ENCODE measurements at places on chromosomes 12 and 14. TPM values are rescaled to one million over a fixed set of nuclear protein-coding genes. Genes with fewer than 3 reads are reported as not detected.

NTN4 gene
- 0.89 TPM for polyA plus RNA-seq

PSMB11 gene
- polyA plus RNA-seq: not detected

RDH16 gene
- 0.28 TPM for polyA plus RNA-seq

KCNH3 gene
- 0.21 TPM for polyA plus RNA-seq

COX8C gene
- polyA plus RNA-seq: 0.73 TPM

PROX2 gene
- 0.09 TPM for polyA plus RNA-seq

TNFAIP2 gene
- 9.9 TPM for polyA plus RNA-seq

ACVRL1 gene
- polyA plus RNA-seq: 0.23 TPM

SIRT4 gene
- 3.0 TPM for polyA plus RNA-seq

LPAR5 gene
- polyA plus RNA-seq: 0.38 TPM

- DNase-seq: no peak
Observed at GRCh38 chr12:110579535-110580253, 3.4 kb downstream of the PPTC7 start.

DNA sequence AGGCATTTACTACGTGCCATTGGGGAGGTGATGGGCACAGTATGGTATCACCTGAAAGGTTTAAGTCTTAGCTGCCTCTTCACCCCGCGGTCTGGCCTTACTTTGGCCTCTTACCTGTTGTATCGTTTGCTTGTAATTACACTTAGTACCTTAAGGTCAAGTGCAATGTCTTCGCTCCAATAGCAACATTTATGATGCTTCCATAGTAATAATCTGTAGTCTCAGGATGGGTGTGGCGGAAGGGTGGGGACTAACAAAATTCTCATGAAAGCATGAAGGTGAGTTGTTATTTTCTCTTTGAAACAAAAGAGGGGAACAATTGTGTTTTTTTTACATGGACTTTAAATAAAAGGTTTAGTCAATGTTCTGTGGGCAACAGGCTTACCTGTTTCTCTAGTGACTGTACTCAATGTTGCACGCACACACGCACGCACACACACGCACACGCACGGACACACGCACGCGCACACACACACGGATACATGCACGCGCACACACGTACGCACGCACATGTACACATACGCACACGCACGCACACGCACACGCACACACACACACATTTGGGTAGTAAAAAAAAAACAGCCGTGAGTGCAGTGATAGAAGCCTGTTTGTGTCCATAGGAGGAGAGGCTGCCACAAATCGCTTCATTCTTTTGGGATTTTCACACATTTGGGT, 91.4 kb downstream of the DNAH10 start:
- no peak for DNase-seq

DNA sequence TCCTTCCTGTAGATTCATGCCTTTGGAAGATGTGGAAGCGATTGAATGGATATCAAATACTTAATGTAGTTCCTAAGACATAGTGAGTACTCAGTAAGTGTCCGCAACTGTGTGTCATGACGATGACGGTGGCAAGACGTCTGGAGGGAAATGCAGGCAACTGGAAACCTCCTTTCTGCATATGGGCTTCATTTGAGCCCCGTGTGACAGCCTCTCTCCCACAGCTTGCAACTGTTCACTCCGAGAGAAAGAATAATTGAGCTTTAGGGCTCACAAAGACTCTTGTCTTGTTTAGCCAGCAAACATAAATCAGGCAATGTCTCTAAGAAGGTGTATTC, 6.9 kb downstream of the CFAP251 start:
- no peak for DNase-seq

DNA sequence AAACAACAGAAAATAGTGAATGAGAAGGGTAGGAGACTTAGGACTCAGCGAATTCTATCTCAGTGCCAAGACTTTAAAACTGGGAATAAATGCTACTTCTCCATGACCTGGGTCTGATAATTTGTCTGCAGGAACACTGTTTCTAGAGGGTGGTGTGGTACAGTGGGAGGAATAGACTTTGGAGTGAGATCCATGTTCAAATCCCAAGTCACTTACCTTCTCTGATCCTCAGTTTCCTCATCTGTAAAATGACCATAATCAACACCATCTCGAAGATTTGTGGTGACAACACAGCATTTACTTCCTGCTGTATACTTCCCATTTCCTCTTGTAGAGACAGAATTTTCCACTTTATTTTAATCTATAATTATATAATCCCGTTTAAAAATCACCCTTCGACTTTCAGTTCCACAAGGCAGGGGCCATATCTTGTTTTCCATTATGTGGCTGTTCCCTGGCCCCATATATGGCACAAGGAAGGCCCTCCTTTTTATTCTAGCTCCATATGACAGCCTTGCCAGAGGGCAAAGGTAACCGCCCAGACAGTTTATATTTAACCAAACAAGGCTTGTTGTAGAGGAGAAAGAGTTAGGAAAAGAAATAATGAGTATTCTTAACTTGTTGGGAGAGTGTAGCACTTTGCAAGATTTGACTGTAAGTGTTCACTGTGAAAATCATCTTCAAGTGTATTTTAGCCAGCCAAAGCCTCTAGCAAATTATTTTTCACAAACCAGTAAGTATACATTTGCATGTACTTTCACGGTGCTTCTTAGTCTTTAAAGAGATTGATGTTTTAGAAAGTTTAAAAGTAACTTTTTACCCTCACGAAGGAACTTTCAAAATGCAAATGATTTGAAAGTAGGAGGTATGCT, 243.1 kb downstream of the AKAP6 start:
- no peak for DNase-seq

DNA sequence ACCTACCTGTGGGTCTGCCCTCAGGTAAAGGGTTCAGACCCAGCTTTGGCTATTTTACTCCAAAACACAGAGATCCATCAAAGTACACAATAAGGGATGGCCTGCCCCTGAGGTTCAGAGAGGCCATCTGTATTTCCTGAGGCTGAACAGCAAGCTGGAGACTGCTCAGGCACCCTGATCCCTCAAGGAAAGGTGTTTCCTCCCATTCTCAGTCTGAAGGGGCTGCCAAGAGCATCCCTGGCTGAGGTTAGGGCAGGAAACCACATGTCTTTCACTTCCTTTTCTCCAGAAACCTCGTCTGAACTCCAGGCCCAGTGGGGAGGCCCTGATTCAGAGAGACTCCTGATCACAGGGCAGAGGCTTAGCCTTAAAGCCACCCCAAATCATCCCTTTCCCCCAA, 1.5 kb downstream of the RILPL1 start:
- DNase-seq: no peak

GRCh38 chr14:103209506-103209905, 86.2 kb downstream of the TNFAIP2 start:
- no peak for DNase-seq

GRCh38 chr12:89525305-89525823, 483 bp downstream of the POC1B start:
- DNase-seq: peak; percentile 79

- peak; percentile 98 for DNase-seq
Observed at GRCh38 chr12:113149361-113150150, at the start of gene CFAP73. CFAP73 (plus strand) TSS chr12:113149724; CDS start chr12:113149858, 134 bp downstream.

GRCh38 chr12:47356129-47356700, 276.5 kb upstream of the AMIGO2 start:
- no peak for DNase-seq

- peak; percentile 52 for DNase-seq
Observed at GRCh38 chr12:27015730-27016076, 1.5 kb upstream of the TM7SF3 start.

DNA sequence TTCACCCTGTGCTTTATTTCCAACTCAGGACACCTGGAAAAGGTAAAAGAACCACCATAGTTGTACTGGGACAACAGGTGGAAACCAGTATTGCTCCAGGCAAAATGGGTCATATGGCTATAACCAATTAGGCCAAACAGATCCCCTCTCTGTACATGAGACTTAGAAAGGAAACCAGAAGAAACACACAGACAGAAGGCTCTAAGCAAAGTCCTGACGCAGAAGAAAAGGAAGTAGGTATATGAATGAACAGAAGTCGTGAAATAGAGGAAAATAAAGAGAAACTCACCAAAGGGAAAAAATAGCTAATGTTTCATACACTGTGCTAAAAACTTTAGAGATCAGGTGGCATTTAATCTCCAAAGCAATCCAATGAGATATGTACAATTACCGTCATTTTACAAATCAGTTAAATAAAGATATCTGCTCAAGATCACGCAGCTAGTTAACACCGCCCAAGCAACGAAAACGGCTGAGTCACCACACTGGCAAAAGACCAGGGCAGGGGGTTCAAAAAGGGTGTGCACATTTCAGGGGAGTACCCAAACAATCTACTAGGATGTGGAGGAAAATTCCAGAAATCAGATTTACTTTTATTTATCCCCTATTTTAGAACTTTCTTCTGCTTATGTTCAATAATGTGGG, 82.3 kb downstream of the ITPR2 start:
- no peak for DNase-seq

GRCh38 chr12:31362115-31362758, 36.3 kb upstream of the SINHCAF start:
- peak; percentile 54 for DNase-seq

GRCh38 chr12:112304436-112304835, 77.8 kb downstream of the HECTD4 start:
- no peak for DNase-seq

DNA sequence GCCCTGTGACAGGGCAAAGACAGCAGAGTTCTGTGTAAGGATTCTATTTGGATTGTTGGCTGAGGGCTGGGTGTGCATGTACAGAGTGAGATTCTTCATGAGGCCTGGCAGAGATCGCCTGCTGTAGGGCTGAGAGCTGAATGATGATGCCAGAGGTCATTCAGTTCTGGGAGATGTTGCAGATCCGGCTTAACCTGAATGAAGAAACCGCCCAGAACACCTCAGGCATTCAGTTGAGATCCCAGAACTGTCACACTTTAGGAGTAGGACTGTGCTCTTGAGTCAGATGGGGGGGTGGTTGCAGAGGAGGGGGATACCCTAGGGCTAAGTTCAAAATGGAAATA, 5.8 kb upstream of the EVL start:
- DNase-seq: no peak

DNA sequence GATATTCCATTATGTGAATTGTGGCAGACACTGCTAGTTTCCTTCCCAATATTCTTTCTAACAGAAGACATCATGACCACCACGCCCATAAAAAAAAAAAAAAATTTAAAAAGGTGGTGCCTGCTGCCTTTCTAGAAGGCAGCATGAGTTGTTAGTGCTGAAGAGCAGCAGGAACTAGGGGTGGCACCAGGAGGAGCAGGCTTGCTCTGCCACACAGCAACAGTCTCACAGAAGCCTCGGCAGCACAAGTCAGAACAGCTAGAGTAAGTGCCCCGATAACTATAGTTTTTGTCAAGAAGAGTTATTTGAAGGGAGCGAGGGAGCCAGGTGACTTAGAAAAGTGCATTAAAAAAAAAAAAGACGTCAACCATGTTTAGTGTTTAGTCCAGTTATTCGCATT, 66.4 kb upstream of the TMEM263 start:
- no peak for DNase-seq

DNA sequence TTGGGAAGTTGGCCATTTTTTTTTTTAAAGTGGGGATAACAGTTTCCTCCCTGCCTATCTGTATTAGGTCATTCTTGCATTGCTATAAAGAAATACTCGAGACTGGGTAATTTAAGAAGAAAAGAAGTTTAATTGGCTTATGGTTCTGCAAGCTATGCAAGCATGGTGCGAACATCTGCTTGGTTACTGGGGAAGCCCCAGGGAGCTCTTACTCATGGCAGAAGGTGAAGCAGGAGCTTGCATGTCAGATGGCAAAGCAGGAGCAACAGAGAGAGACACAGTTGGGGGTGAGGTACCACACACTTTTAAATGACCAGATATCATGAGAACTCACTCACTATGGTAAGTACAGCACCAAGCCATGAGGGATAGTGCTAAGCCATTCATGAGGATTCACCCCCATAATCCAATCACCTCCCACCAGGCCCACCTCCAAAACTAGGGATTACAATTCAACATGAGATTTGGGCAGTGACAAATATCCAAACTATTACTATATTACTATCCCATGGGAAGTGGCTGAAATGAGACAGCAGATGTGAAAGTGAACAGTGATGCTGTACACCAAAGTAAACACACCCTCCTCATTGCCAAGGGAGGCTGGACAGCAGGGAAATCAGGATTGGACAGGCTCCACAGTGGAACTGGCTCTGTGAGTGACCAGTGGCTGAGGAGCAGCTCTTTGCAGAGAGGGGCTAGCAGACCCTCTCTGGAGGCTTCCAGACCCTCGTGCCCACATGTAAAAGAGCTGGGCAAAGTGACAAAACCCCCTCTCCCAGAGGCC, 40.5 kb downstream of the CRACR2A start:
- DNase-seq: no peak

DNA sequence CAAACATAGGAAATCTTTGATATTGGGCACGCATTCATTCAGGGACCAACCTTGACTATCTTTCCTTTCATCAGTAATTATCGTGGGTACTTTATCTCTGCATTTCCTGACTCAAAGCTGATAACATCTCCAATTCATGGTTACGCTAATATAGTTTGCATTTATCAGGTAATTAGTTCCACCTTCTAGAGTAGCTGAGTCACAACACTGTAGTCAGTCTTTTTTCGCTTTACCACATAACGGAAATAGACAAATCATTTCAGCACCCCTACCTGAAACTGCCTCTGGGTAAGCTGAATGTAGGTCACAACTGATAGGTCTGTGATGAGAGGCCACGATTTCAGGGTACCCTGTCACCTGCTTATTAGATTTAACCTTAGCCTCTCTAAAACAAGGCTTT, 36.7 kb upstream of the IL22 start:
- no peak for DNase-seq

GRCh38 chr12:109855377-109855776, 22.2 kb upstream of the TRPV4 start:
- DNase-seq: no peak

GRCh38 chr14:55446127-55446736, 5.8 kb upstream of the TBPL2 start:
- DNase-seq: peak; percentile 97

GRCh38 chr14:76138758-76139723, 12.7 kb upstream of the GPATCH2L start:
- DNase-seq: peak; percentile 82

- no peak for DNase-seq
Observed at GRCh38 chr12:118374909-118375308, 1.4 kb upstream of the SUDS3 start.

DNA sequence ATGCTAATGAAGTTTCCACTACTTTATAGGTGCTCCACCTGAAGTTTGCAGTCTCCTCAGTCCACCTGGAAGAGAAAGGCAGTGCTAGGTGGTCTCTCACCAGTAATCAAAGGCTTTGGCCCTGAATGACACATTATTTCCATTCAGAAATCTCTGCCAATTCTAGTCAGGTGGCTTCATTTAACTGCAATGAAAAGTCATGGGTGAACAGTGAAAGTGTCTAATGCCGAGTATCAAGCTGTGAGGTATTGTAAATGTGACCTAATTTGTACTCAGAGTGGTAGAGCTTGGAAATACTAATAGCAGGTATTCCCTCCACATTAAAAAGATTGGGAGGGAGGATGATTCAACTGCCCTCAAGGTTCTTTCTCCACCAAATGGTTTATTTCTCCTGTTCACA, 220.9 kb upstream of the LRFN5 start:
- no peak for DNase-seq

GRCh38 chr12:108884116-108885012, 4.5 kb downstream of the DAO start:
- peak; percentile 82 for DNase-seq

DNA sequence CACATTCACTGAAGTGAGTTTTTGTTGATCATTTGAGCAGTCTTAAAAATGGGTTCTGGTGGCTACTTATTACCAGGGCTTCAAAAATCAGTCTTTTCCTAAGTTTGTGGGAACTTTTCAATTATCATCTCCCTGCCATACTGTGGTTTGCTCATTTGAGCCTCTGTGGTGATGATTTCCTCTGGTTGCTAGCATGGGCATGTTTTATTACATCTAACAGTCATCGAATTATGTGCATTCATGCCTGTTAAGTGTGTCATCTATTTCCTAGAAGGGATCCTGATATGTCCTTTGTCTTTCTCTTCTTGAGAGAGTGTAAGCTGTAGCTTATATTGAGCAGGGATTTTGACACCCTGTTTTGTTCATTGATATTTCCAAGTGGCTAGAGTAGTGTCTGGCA, 116.8 kb downstream of the WIF1 start:
- DNase-seq: no peak
